ENCODE measurements at places on chromosomes 2 and 18. TPM values are rescaled to one million over a fixed set of nuclear protein-coding genes. Genes with fewer than 3 reads are reported as not detected.

ALPP gene
- total RNA-seq = not detected

REG3G gene
- total RNA-seq = not detected

FAP gene
- total RNA-seq = 172 TPM

RAB27B gene
- 10.6 TPM for total RNA-seq

NT5DC4 gene
- total RNA-seq = 0.33 TPM
